CD8-positive, alpha-beta memory T cell (primary cell): ENCODE measurements at places on chromosomes 11 and 22. TPM values are rescaled to one million over a fixed set of nuclear protein-coding genes. Genes with fewer than 3 reads are reported as not detected.

DNA sequence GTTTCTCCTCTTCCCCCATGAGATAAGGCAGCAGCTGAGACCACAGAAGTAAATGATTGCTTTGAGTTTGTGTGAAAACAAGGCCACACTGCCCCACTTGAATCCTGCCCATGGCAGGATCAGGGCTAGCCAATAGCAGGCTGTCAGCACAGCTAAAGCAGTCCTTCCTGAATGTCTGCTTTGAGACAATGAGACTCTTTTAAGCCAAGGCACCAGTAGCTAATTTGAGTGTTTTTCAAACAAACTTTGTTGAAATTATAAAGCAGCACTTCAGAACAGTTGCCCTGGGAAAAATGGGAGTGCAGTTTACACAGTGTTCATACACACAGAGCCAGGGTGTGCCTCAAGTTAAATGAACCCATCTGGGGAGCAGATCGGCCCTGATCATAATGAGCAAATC is 103.5 kb upstream of the OR5AK2 start:
- H3K36me3 ChIP-seq, result no peaks in the 10 kb centered on the region
- no peaks in the 10 kb centered on the region for H3K27me3 ChIP-seq
- DNase-seq, result no peak
- H3K4me1 ChIP-seq, result no peaks in the 10 kb centered on the region
- no peak overlapping the region for H3K27ac ChIP-seq

GRCh38 chr11:130523166-130523565 is 74.7 kb downstream of the ADAMTS15 start:
- H3K36me3 ChIP-seq, result no peaks in the 10 kb centered on the region
- H3K4me1 ChIP-seq, result no peaks in the 10 kb centered on the region
- H3K4me3 ChIP-seq, result no peak overlapping the region
- no peak for DNase-seq
- no peak overlapping the region for H3K27ac ChIP-seq

- no peaks in the 10 kb centered on the region for H3K36me3 ChIP-seq
- H3K27me3 ChIP-seq, result no peaks in the 10 kb centered on the region
- no peaks in the 10 kb centered on the region for H3K4me1 ChIP-seq
- H3K4me3 ChIP-seq, result no peak overlapping the region
Observed at GRCh38 chr11:11764423-11764803, 77.4 kb upstream of the USP47 start.

DNA sequence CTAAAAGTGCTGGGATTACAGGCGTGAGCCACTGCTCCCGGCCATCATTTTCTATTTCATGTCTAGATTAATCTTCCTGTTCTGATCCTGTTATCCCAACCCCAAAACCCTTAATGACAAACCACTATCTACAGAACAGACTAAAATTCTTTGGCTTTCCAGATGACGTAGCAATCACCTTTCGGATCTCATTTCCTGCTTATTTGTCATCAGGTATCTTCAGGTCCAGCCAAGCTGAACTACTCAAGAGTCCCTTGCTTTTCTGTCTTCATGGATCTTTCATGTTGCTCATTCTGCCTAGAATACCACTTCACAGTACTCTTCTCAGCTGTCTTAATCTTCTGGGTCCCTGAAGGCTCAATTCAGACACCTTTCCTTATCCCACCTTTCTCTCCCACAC is 27.4 kb upstream of the IPO7 start:
- H3K27me3 ChIP-seq, result no peaks in the 10 kb centered on the region
- no peak for DNase-seq
- H3K4me1 ChIP-seq, result no peaks in the 10 kb centered on the region
- no peaks in the 10 kb centered on the region for H3K36me3 ChIP-seq
- H3K4me3 ChIP-seq, result no peak overlapping the region

GRCh38 chr11:130848361-130849214 is 67.7 kb downstream of the SNX19 start:
- no peak for DNase-seq
- H3K36me3 ChIP-seq, result no peaks in the 10 kb centered on the region
- H3K4me3 ChIP-seq, result no peak overlapping the region

- DNase-seq, result no peak
- H3K27ac ChIP-seq, result no peak overlapping the region
- no peaks in the 10 kb centered on the region for H3K36me3 ChIP-seq
Observed at GRCh38 chr11:114163229-114163631, 103.7 kb downstream of the ZBTB16 start.

DNA sequence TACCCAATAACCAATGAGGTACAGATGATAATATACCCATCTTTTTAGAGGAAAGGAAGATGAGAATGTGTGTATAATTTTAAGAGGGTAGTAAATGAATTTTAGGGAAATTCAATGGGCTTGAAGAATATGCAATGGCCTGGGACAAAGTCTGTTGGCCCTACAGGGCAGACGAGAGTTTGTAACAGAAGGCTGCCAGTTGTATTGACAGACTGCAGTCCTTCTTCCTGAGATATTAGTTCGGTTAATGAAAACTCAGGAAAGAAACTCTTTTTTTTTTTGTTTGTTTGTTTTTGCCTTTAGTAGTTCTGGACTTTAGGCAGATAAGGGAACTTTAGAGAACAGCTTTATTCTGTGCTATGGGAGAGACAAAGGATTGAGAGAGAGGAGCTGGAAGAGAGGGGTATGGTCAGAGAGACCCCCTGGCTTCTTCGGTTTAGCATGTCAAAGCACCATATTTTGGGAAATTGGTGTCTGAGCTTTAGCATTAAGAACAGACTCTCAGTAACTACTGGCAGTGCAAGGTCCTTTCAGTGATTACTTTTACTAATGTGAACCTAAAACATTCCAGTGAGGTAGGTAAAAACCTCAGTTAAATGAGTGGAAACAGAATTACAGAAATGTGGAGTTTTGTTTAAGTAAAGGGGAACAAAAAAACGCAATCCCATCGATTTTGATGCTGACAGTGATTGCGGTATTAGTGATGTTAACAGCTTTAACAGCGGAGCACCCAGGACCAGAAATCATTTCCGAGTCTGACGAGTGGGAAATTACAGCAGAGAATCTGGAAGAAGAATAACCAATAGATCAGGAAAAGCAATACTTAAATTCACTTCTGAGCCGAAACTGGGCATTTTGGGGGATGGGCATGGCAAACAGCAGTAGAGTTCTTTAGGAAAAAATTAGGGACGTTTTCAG is 644 bp upstream of the NAALAD2 start:
- H3K4me3 ChIP-seq, result no peak overlapping the region
- H3K36me3 ChIP-seq, result no peaks in the 10 kb centered on the region
- H3K27me3 ChIP-seq, result no peaks in the 10 kb centered on the region
- no peaks in the 10 kb centered on the region for H3K4me1 ChIP-seq

- no peak overlapping the region for H3K4me3 ChIP-seq
- no peak overlapping the region for H3K27ac ChIP-seq
- H3K4me1 ChIP-seq, result no peaks in the 10 kb centered on the region
- H3K27me3 ChIP-seq, result no peaks in the 10 kb centered on the region
Observed at GRCh38 chr11:72885749-72886609, 71.8 kb downstream of the ATG16L2 start.

GRCh38 chr11:1167751-1168231 is 10.0 kb downstream of the MUC5AC start:
- no peak overlapping the region for H3K4me3 ChIP-seq
- no peaks in the 10 kb centered on the region for H3K36me3 ChIP-seq
- no peak for DNase-seq
- no peaks in the 10 kb centered on the region for H3K27me3 ChIP-seq
- no peak overlapping the region for H3K27ac ChIP-seq
- H3K4me1 ChIP-seq, result no peaks in the 10 kb centered on the region

DNA sequence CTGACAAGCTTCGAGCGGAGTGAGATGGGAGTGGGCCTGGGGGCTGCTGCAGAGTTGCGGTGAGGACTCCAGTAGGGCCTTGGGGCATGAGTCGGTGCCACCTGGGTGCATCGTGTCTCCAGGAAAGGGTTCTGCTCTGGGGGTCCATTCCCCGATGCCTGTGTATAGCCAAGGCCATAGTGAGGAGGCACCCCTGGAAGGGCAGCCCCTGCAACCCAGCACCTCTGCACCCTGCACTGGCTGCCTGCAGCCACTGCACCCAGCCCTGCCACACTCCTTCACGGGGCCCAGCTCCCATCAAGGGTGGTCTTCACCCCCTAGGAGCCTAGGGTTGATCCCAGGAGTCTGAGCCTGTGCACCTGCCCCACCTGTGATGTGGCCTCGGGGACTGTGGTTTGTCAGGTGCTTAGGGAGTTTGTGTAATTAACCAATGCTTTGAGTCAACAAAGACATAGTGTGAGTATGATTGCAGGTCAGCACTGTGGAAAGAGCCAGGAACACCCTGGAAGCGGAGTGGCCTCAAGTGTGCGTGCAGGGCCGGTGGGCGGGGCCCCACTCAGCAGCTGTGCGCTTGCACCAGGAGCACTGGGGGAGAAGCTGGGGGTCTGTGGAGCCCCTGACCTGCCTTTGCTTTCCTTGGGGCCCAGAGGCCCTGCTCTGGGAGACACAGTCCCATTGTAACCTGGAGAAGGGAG is 1299.3 kb downstream of the BRD1 start:
- H3K4me1 ChIP-seq, result no peaks in the 10 kb centered on the region
- DNase-seq, result no peak
- H3K27ac ChIP-seq, result no peak overlapping the region
- H3K27me3 ChIP-seq, result no peaks in the 10 kb centered on the region

DNA sequence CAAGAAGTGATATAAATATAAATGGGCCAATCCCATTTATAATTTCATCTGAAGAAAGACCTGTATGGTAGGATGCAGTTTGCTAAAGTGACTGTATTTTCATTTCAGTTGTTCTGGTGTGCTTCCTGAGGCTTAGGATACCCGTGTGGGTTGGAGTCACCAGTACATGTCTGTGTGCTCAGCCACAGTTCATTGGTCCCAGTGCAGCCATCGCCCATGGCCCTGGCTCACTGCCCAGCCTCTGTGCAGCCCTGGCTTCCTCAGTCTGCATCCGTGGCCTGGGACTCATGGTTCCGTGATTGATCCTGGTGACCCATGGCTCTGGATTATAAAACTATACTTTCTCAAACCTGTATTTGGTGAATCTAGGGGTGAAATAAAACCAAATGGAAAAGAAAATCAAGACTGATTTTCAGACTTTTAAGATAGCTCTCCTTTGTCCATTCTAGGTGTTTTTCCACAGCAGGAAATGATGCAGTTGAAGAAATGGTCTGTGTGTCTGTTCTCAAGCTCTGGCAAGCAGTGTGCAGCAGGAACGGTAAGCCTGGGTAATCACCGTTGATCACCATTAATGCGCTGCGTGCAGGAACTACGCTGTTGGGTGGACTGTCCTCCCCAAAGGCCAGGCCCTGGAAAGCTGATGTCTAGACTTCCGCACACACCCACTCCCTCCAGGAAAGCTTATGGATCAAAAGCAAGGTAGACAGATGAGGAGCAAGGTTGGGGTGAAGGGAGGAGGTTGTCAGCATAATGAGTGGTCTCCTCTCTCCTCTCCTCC is 27.2 kb downstream of the TTC12 start:
- no peaks in the 10 kb centered on the region for H3K4me1 ChIP-seq
- H3K27me3 ChIP-seq, result no peaks in the 10 kb centered on the region
- H3K27ac ChIP-seq, result no peak overlapping the region
- no peak for DNase-seq

- H3K27ac ChIP-seq, result no peak overlapping the region
- H3K27me3 ChIP-seq, result no peaks in the 10 kb centered on the region
- no peak for DNase-seq
- no peak overlapping the region for H3K4me3 ChIP-seq
- peaks cover 7% of the 10 kb centered on the region for H3K36me3 ChIP-seq
Observed at GRCh38 chr11:72828692-72829101, 14.5 kb downstream of the ATG16L2 start.

DNA sequence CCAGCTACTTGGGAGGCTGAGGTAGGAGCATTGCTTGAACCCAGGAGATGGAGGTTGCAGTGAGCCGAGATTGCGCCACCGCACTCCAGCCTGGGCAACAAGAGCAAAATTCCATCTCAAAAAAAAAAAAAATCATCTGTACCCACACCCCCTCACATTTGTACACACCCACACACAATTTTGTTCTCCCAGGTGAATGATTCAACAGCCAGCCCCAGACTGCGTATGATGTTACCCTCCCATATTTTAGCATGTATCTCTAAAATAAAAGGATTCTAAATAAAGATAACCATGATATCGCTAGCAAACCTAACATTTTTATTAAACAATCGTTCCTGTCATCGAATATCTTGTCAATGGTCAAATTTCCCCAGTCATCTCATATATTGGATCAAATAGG is 65.8 kb downstream of the BRD1 start:
- no peaks in the 10 kb centered on the region for H3K27me3 ChIP-seq
- no peak overlapping the region for H3K27ac ChIP-seq
- no peak for DNase-seq
- H3K4me3 ChIP-seq, result no peak overlapping the region

GRCh38 chr11:13135385-13136271 is 126.5 kb downstream of the RASSF10 start:
- no peaks in the 10 kb centered on the region for H3K4me1 ChIP-seq
- no peaks in the 10 kb centered on the region for H3K36me3 ChIP-seq
- no peak overlapping the region for H3K4me3 ChIP-seq
- no peak overlapping the region for H3K27ac ChIP-seq
- H3K27me3 ChIP-seq, result no peaks in the 10 kb centered on the region

DNA sequence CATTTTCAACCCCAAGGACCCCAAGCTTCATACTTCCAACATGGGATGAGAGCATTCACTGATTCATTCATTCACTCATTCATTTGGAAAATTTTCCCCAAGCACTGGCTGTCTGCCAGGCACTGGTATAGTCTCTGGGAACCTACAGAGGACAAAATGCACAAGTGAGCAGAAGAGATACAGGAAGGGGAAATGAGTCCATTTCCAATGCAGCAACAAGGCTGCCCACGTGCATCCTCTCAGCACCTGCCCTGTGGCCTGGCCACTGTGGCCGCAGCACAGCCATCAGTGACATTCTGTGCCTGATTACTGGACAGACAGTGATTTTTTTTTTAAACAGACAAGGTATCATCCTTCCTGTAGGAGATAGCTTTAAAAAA is 96.0 kb upstream of the PITPNB start:
- no peak overlapping the region for H3K4me3 ChIP-seq
- DNase-seq, result no peak
- H3K27me3 ChIP-seq, result no peaks in the 10 kb centered on the region
- H3K27ac ChIP-seq, result no peak overlapping the region
- H3K36me3 ChIP-seq, result no peaks in the 10 kb centered on the region
- H3K4me1 ChIP-seq, result no peaks in the 10 kb centered on the region

GRCh38 chr22:30245985-30246813 is at the start of gene LIF:
Gene LIF (minus strand): TSS chr22:30246759. CDS start chr22:30246695, 64 bp downstream.
- H3K27me3 ChIP-seq, result no peaks in the 10 kb centered on the region
- no peaks in the 10 kb centered on the region for H3K36me3 ChIP-seq
- no peak within 1 kb of the TSS for H3K27ac ChIP-seq
- peaks cover 19% of the 10 kb centered on the region for H3K4me1 ChIP-seq
- H3K4me3 ChIP-seq, result peak within 1 kb of the TSS; percentile 49

The RIBC2 gene
- 9.6 TPM for total RNA-seq

The TTC36 gene
- total RNA-seq, result 0.59 TPM

The SLCO2B1 gene
- 1.3 TPM for total RNA-seq

The MRGPRE gene
- not detected for total RNA-seq

The PARVG gene
- 57.4 TPM for total RNA-seq

The RPL27A gene
- total RNA-seq, result 1,170 TPM
